ENCODE measurements at places on chromosomes 12 and 14.

DNA sequence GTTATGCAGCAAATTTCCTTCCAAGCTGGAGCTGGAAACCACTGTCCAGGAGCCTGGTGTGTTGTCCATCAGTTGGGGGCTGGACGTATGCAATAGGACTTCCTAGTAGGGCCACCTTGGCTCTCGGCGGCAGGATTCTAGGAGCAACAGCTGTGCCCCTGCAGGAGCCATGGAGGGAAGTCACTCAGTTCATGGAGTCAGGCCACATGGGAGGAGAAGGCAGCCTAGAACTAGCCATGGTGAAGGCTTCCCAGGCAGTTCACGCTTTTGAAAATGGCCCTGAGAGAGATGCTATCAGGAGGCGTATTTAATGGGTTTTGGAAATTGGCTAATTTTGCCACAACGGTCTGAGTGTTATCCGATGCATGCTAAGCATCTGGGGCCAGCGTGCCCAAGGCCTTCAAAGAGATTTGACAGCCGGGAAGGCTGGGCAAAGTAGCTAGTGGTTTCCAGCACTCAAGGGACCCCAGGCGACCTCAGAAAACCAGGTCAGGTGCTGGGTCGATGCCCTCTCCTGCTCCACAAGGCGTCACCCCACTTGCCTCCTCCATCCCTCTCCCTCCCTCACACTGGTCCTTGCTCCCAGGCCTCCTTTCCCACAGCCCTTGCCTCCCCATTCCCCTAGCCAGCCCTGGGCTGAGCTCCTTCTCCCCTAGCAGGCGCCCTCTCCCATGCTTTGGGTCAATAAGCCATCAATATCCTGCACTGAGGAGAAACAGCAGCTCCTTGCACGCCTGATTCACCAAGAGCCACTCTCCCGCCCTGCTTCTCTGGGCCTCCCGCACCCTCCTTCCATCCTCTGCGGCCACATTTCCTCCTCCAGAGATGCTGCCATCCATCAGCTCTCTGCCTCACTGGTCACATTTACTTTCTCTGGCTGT, 30.9 kb upstream of the SYNDIG1L start:
- DNase-seq, result no peak

- no peak for DNase-seq
Measured at GRCh38 chr14:89814126-89814525, 140.4 kb downstream of the EFCAB11 start.

- no peak for DNase-seq
Measured at GRCh38 chr12:54689984-54690383, 41.8 kb upstream of the DCD start.

DNA sequence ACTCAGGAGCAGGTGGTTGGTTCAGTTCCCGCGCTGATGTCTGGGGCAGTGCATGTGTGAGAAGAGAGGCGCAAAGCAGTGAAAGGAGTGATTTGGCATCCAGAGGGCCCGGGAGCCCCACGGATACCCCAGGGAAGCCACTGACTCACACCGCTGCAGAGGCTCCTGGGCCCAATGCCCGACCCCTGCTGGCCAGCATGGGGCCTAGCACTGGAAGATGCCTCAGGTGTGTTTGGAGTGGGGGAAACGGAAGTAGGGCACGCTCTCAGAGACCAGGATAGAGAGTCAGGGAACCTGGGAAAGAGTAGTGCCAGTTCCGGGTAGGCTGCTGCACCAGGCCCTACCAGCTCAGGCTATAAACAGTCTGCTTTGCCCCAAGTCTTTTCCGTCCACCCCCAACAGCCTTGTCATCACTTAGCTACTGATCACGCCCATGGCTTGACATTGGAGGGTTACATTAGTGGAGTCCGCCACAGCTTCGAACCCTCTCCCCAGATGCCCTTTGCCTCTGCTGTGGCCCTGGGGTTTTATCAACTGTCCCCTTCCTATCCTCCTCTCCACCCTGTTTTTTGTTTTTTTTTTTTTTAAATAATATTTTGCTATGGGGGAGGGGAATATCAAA, 9.5 kb upstream of the CSAD start:
- peak; percentile 87 for DNase-seq

DNA sequence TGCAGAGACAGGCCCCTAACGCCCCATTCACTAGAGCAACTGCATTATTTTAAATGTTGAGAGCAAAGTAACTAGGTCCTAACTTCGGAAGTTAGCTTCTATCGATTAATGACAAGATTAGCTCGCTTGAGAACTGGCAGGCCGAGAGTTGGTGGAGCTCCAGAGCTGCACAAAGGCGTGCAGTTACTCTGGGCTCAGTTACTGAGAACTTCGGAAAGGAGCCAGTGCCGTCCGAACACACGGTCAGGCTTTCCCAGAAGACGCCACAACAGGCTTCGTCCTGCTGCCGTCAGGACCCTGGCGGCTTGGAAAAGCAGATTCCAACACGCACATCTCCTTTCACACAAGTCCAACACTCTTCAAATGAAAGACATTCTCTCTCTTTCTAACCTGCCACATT, 45.4 kb upstream of the TESC start:
- DNase-seq, result no peak

GRCh38 chr12:100716945-100717732, 77.4 kb upstream of the ANO4 start:
- DNase-seq, result peak; percentile 70

GRCh38 chr12:132333766-132334165, 4.4 kb upstream of the GALNT9 start:
- DNase-seq, result no peak

GRCh38 chr14:36162267-36162666, 14.3 kb downstream of the PTCSC3 start:
- no peak for DNase-seq

DNA sequence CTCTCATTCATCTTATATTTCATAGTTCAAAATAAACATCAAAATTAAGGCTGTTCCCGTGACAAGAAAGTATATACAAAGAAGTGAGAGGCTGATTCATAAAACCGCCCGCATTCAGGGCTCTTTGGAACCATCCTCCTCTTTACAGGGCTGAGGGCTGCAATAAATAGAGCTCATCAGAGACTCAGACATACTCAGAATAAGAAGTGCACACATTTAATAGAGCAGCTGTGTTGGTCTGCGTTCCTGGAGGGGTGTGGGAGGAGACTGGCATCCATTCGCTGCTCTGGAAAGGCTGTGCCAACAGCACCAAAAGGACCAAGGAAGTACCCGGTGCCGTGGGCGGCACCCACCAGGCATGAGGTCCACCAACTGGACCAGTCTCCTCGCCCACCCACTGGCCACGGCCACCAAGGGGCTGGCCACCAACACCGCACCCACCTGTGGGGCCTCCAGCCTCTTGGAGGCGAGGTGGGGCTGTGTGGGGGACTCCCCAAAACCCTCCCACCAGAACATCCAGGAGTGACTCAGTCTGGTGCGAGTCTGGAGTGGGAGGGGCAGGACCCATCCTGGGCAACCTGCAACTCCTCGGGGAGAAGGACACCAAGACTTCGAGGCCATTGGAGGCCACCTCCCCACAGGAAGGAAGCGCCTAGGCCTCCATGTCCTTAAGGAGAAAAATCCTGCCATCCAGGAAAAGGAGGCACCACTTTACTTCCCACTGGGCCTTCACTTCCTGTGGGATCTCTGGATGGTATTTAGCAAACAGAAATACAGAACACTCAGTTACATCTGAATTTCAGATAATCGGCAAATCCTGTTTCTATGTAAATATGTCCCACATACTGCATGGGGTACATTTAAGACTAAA, 32.7 kb downstream of the VCPKMT start:
- DNase-seq, result no peak

- DNase-seq, result no peak
Measured at GRCh38 chr14:102215576-102216250, 76.0 kb downstream of the WDR20 start.

DNA sequence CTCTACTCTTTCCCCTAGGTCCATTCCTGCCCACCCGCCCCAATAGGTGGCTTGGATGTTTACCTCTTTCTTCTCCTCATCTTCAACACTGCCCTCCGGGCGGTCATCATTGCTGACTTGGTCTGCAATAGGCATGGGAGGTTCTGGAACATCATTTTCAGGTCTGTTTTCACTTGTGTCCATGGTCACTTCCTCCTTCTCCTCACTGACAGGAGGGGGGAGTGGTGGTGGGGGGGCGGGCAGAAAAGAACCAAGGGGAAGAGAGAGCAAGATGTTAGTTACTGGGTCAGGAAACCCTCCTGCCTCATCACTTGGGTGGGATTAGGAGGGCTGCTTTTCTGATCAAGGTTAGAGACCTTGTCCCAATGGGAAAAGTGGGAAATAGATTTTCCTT, 12.1 kb upstream of the CDH24 start:
- no peak for DNase-seq

- DNase-seq, result no peak
Measured at GRCh38 chr14:22524115-22524783, 64.8 kb downstream of the DAD1 start.

DNA sequence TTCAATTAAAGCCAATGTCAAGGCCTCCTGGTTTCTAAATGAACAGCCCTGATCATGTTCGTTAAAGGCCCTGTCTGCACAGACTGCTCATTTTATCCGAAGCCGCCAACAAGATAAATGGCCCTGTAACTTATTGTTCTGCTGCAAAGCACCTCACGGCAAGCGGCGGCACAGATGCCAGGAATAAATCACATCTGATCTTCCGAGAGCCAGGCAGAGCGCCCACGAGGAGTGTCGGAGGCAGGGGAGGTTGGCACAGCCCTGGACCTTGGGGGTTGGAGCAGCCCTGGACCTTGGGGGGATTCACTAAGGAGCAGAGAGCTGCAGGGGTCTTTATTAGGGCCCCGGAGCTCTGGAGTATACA, 110.5 kb downstream of the SCARB1 start:
- DNase-seq, result no peak

DNA sequence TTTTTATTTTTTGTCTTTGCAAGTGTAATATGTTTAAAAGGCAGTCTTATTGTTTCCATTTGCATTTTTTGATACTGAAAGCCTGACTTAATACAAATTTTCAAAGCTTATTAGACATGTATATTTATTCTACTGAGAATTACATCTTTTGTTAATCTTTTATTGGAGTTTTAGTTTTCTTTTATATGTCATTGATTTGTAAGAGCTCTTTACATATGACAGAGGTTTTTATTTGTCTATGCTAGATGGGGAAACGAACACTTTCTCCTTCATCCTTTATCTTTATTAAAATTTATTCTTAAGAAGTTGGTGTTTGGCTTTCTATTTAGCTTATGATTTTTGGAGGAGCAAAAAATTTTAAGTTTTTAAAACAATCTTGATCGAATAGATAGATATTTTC, 234.4 kb upstream of the SRRM4 start:
- no peak for DNase-seq

- no peak for DNase-seq
Measured at GRCh38 chr12:73112035-73112816, 840.1 kb downstream of the TRHDE start.

Measured in GM03348 (cell line).